ENCODE measurements at places on chromosomes 12 and 14. TPM values are rescaled to one million over a fixed set of nuclear protein-coding genes. Genes with fewer than 3 reads are reported as not detected.
A peak's percentile ranks its signal among the peaks of the same experiment; 100 is the strongest.

ESPL1 gene
- polyA plus RNA-seq: 11.6 TPM

AQP5 gene
- 1.7 TPM for polyA plus RNA-seq

FSCB gene
- polyA plus RNA-seq: not detected

RAPGEF3 gene
- 41.0 TPM for polyA plus RNA-seq

RFX4 gene
- polyA plus RNA-seq: 0.06 TPM

TAS2R31 gene
- polyA plus RNA-seq: 2.9 TPM

PAX9 gene
- polyA plus RNA-seq: 0.27 TPM

SLC7A8 gene
- 75.9 TPM for polyA plus RNA-seq

PRB2 gene
- not detected for polyA plus RNA-seq

NANOG gene
- 0.53 TPM for polyA plus RNA-seq

FGF6 gene
- not detected for polyA plus RNA-seq

LRP1-AS gene
- polyA plus RNA-seq: not detected

REP15 gene
- polyA plus RNA-seq: 3.6 TPM

AKAP6 gene
- polyA plus RNA-seq: 2.6 TPM

LRRC10 gene
- not detected for polyA plus RNA-seq

ASCL1 gene
- polyA plus RNA-seq: 0.22 TPM

GYS2 gene
- polyA plus RNA-seq: 0.32 TPM

IQSEC3 gene
- polyA plus RNA-seq: 10.4 TPM

SIRT4 gene
- 4.5 TPM for polyA plus RNA-seq

DNA sequence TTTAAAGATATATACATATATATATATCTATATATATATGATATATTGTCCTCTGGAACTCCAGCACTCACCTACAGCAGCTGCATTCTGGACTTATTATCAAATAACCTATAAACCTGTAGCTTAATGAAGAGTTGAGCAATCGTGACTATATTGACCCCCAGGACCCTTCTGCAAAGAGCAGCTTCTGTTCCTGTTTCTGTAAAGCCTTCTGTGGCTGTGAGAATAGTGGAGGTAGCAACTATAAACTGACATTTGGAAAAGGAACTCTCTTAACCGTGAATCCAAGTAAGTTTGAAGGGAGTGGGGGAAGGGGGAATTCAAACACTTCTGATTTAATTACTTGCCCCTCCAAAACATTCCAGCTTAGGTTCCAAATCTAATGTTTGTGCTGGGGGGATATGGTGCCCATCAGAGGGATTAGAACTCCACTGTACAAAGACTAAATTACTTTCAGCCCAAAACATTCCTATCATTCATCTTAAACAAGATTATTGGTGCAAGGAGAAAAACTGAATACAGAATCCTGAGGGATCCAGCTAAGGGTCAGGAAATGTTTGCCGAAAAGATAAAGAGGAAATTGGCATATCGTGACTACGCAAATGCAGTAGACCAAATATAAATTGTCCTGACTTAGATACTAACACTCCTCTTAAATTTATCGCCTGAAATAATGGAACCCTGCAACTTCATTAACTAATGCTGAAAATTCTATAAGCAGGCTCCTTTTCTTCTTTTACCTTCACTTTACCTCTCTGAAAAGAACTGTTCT, 106.1 kb downstream of the DAD1 start:
- no peak for DNase-seq

DNA sequence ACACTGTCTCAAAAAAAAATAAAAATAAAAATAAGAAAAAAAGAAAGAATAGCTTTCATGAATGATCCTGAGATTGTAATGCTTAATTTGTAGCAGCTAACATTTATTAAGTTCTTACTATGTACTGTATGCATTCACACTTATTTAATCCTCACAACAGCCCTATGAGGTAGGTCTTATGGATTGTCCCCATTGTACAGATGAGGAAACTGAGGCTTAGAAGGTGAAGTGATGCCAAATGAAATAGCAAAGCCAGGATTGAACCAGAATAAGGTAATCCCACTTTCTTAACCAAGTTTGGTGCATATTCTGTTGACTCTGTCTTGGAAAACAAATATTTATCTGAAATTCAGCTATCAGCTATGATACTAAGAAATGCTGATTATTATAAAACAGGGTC, 2.1 kb downstream of the USP30 start:
- no peak for DNase-seq

GRCh38 chr12:110599334-110599733, 14.6 kb upstream of the TCTN1 start:
- no peak for DNase-seq

GRCh38 chr12:25054076-25054782, 105.3 kb upstream of the BCAT1 start:
- no peak for DNase-seq

GRCh38 chr12:105995961-105996431, 142.8 kb downstream of the NUAK1 start:
- no peak for DNase-seq

- no peak for DNase-seq
Observed at GRCh38 chr14:60184905-60185555, 19.8 kb upstream of the DHRS7 start.

- no peak for DNase-seq
Observed at GRCh38 chr14:70683983-70684382, 42.3 kb downstream of the TTC9 start.

DNA sequence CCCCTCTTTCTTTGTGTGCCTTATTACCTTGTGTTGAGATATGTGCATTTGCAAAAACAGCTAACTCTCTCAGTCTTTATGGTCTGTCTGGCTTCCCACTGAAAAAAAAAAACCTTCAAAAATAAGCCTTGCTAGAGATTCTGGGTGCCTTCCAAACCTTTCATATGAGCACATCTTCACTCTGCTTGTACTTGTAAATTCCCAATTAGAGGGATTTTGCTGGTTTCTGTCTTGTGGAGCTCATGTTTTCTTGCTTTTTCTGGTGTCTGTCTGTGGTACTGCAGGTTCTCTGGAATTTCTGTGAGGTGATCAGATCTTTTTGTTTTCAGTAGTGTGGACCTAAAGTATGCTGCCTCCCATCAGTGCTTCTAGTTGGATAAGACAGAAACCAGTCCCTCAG, 100.1 kb downstream of the PIK3C2G start:
- no peak for DNase-seq

DNA sequence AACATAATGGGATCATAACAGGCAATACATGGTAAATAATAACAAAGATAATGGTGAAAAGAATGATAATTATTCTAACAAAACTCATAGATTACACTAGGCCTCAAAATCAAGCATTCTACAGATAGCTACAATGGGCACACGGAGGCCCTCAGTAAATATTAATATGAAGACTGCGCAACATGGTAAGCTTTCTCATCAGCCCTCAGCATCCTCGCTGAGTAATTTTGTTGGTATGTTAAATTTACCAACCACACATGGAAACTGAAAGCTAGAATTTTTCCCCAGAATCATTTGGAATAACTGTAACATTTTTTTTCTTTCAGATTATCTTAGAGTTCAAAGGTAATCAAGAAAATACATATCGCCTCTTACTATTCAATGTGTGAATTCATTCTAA, 74.2 kb upstream of the PYGL start:
- no peak for DNase-seq

DNA sequence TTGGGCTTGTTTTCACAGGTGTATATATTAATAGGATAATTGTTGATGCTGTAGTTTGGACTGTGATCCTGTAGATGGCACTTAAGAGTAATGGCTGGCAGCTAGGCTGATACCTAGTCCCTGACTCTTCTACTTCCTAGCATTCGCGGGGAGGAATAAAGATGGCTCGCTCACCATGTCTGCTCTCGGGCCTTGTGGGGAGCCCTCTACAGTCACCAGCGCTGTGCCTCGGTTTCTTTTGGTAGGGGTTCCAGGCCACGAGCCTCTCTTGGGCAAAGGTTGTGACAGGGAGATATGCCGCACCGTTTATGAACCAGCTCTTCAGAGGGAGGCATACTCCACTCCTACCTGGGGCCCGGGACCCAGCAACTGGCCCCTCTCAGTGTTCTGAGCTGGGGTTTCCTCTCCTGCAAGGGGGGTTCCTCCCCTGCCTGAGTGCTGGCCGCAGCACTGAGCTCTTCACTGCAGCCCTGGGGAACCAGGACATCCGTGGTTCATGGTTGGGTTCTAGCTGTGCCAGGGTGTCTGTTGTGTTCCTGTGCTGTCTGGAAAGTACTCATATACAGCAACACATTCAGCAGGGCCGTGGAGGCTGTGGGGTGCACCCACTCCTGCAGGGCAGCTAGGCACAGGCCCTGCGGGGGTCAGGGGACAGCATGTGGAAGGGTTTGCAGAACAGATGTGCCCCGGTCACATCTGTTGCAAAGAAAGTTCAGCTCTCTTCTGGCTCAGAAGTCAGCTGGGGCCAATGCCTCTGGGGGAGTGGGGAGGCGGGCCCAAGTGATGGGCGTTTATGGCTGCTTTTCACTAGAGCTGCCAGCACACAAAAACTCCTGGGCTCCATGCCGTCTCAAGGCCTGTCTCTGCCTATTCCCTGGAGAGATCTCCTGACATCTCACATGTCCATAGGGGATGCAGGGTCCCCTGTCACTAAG, 147.9 kb downstream of the PPFIA2 start:
- no peak for DNase-seq

DNA sequence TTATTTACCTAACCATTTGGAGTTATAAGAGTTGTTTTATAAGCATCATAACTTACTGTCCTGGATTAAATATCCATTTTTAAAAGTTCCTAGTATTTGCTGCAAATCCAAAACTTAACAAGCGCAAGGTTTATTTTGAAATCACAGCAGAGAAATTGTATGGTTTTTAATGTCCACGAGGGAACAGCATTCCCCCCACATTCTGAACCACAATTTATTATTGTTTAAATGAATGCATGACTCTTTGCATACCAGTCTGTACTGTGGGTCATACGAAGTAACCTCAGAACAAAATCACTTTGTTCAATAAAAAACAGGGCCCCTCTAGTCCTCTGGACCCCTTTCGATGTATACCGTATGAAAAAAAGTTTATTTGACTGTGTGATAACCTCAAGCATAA, 75.9 kb downstream of the DACT1 start:
- no peak for DNase-seq

DNA sequence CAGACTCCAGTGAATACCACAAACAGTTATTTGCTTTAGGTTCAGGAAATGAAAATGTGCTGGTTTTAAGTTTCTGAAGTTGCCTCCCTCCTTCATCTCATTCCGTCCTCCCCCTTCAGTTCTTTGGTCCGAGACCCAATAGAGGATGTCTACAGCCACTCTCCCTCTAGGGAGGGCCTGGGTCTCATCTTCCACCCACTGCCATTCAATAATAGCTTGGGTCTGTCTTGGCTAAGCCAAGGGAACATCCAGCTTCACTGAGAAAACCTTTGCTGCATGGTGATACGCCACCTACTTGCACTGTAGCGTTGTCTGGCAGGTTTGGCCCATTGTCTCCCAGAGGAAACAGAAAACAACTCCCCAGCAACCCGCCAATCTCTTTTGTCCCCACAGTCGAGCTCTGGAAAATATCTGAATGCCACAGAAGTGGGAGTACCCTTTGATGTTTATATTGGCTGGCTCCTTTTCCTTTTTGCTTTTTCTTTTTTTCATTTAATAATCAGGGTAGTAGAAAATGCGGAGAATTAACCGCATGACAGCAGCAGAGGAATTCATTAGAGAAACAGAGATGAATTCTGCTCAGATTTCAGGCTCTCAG, 380.1 kb downstream of the RAD51B start:
- peak; percentile 77 for DNase-seq

GRCh38 chr12:2454601-2455177, 340.1 kb upstream of the FKBP4 start:
- DNase-seq: no peak

GRCh38 chr14:98822917-98823316, 449.1 kb downstream of the BCL11B start:
- no peak for DNase-seq

DNA sequence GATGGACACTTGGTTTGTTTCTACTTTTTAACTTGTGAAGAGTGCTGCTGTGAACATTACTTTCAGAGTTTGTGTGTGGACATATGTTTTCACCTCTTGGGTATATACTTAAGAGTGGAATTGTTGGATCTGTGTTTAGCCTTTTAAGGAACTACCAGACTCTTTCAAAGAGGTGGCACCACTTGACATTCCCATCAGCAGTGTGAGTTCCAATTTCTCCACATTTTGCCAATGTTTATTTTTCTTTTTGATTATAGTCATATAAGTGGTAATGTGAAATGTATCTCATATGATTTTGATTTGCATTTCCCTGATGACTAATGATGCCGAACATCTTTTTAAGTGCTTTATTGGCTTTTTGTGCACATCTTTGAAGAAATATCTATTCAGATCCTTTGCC, 44.8 kb downstream of the ARHGAP5 start:
- DNase-seq: no peak

DNA sequence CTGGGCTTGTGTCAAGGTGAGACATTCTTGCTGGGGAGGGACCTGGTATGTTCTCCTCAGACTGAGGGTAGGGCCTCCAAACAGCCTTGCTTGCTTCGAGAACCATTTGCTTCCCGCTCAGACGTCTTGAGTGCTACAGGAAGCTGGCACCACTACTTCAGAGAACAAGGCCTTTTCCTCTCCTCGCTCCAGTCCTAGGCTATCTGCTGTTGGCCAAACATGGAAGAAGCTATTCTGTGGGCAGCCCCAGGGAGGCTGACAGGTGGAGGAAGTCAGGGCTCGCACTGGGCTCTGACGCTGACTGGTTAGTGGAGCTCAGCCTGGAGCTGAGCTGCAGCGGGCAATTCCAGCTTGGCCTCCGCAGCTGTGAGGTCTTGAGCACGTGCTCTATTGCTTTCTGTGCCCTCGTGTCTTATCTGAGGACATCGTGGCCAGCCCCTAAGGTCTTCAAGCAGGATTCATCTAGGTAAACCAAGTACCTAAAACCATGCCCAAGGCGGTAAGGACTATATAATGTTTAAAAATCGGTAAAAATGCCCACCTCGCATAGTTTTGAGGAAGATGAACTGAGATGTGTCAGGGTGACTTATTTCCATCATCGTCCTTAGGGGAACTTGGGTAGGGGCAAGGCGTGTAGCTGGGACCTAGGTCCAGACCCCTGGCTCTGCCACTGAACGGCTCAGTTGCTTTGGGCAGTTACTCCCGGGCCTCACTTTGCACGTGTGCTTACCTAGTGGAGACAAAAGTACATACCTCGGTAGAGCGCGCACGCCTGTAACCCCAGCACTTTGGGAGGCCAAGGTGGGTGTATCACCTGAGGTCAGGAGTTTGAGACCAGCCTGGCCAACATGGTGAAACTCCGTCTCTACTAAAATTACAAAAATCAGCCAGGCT, 4.3 kb downstream of the GAPDH start:
- no peak for DNase-seq

GRCh38 chr12:58368001-58368400, 426.6 kb downstream of the ATP23 start:
- no peak for DNase-seq

DNA sequence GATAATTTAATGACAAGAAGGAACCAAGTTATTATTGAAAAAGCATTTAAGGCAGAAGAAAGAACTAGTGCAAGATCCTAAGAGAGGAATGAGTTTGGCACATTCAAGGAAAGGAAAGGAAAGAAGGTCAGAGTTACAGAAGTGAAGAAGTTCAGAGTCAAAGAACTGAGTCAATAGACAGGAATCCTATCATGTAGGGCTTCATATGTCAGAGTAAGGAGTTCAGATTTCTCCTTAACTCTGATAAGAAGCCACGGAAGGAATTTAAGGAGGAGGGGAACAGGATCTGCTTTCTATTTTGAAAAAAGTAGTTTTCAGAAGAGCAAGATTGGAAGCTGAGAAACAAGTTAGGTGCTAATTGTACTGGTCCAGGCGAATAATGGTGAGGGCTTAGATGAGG, 223.1 kb upstream of the FOXN3 start:
- DNase-seq: no peak

Measured in renal cortex interstitium (tissue), 15 donors.